OCI-LY7 (cell line): ENCODE measurements at places on chromosomes 1 and 21.

GRCh38 chr1:89104687-89105086 lies 21.2 kb downstream of the GBP2 start:
- DNase-seq: no peak

GRCh38 chr1:1203561-1204424 lies 2.6 kb downstream of the TNFRSF18 start:
- no peak for DNase-seq

- no peak for DNase-seq
These were observed 913.9 kb downstream of the BRINP3 start for GRCh38 chr1:189563784-189564183.

GRCh38 chr1:218139761-218140160 lies 145.3 kb upstream of the RRP15 start:
- DNase-seq: no peak

DNA sequence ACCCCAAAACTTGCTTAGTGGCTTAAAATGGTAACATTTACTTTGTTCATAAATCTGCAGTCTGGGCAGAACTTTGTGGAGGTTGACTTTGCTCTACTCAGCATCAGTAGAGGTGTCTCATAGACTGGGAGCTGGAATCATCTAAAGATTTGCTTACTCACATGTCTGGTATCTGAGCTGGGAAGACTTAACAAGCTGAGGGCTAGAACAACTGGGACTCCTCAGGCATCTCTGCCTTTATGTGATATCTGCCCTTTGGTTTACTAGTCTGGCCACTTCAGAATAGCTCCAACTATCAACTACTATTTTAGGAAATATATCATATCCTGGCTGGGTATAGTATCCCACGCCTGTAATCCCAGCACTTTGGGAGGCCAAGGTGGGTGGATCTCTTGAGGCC lies 82.5 kb downstream of the C4BPA start:
- no peak for DNase-seq
